Right ventricle myocardium inferior (tissue), 1 donor: ENCODE measurements at places on chromosomes 6 and 20. TPM values are rescaled to one million over a fixed set of nuclear protein-coding genes. Genes with fewer than 3 reads are reported as not detected.

DNA sequence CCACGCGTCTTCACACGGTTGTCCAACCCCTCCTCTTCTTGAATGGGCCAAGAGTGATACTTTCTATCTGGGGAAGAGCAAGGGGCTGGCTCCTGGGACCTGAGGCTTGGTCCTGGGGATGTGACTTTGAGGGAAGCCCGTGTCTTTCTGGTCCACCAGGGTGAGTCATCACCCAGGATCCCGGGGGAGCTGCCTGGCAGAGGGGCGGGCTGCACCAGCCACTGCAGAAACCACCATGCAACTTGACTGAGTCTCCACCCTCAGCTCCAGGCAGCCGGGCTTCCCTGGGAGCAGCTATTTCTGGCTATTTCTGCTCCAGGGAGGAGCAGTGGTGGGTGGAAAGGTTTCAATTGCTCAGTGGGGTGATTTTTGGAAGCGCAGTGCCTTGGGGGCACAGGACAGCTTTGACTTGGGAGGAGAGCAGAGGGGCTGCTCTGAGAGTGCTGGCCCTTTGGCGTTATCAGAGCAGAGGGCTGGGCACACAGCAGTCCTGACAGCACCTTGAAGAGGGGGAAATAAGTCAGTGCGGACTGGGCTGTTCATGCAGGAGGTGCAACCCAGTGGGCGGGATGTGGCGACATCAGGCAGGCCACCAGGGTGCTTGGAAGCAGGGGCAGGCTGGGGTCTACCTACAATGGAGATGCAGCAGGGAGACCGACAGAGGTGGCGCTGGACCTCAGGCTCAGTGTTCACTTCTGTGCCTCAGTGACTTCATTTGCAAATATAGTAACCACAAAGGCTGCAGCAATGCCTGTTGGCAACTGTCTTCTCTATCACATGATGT is 45.1 kb upstream of the FAM83D start:
- DNase-seq: no peak

DNA sequence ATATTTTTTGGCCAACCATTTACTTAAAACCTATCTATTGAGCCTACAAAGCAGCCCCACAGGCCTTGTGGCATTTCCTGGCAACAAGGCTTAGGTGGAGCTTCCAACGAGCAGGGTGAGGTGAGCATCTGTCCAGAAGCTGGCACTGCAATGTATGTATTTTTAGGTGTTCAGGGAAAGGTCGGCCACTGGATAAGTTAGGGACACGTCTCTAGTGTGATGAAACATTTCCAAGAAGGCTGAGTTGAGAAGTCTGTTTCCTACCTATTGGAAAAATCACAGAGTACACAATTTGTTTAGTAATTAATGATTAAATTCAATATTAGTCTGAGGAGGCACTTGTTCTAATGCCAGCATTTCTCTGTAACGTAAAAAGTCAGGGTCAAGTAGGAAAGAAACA is 17.8 kb upstream of the RCAN2 start:
- DNase-seq: no peak

DNA sequence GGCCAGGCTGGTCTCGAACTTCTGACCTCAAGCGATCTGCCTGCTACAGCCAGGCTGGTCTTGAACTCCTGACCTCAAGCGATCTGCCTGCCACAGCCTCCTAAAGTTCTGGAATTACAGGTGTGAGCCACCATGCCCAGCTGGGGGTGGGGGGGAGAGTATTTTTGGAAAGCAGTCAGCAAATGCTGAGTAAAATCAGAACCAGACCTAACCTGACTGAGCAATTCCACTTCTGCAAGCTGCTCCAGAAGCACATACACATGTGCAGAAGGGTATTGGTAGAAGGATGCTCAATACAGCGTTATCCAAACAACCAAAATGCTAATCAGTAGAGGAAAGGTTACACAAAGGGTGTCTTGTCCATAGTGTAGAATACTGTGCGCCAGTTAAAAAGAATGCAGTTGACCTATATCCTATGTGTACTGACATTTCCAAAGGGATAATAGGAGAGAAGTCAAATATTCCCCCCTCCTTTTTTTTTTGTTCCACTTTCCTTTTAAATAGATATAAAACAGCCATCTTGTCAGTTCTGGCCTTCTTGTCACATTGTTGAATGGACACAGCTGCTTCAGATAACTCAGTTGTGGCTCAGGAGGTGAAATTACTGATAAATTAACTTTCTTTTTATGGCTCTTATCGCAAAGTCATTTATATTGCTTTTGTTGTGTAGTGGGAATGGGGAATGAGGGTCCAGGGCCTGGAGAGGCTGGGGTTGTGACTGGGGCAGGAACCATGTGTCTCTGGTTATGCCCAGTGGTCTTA is 74.6 kb downstream of the DTD1 start:
- no peak for DNase-seq

The NHSL1 gene
- total RNA-seq: 56.6 TPM
